ENCODE measurements at places on chromosomes 1 and 21.
A peak's percentile ranks its signal among the peaks of the same experiment; 100 is the strongest.

DNA sequence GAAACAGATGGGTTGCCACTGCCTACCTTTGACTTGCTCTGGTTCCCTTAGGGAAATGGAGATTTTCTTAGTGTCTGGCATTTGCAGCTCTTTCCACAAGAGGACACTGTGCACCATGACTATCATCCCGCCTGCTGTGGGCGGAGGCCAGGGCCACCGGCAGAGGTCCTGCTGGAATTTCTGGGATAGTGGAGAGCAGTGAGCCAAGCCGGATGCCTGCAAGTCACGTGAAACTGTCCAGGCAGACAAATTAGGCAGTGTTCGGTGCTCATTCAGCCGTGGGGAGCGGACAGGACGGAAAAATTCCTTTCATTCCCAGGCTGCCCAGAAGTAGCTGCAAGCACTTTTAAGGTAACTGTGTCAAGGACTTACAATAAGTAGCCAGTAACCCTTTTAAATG, 43.4 kb downstream of the IGSF5 start:
- DNase-seq, result peak; percentile 63

GRCh38 chr1:21616372-21616771, 52.8 kb downstream of the RAP1GAP start:
- no peak for DNase-seq

- no peak for DNase-seq
These were observed 78.0 kb downstream of the BCAR3 start for GRCh38 chr1:93603601-93604000.

DNA sequence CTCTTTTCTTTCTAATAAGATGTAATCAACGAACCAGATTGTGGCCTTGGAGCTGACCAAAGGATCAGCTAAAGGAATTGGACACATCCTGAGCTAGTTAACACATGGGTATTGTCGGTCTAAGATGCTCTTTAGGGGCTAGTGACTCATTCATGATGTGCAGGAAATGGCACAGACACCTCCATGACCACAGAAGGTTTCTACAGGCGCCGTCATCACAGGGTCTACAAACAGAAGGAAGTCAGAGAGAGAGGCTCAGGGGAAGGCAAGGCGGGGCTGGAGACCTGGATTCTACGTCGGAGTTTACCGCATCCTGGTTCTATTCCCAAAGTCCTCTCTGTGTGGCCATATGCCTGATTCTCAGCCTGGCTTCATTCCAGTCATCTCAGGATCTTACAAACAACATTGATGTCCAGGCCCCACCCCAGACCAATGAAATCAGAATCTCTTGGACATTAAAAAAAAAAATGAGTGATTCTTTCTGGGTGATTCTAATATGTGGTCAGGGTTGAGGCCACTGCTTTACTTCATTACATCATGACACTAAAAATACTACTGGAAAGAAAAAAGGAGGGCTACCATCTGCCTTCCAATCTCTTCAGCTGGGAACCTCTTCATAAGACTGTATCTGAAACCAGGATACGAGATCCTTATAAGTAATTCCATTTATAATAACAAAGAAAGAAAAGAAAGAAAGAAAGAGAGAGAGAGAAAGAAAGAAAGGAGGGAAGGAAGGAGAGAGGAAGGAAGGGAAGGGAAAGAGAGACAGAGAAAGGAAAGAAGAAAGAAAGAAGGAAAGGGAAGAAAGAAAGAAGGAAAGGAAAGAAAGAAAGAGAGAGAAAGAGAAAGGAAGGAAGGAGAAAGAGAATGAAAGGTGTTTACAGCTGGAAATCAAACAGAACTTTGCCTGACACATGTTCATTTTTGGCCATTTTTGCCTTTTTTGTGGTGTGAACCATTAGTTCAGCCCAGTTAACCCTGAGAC, 11.6 kb upstream of the KCNJ15 start:
- no peak for DNase-seq

DNA sequence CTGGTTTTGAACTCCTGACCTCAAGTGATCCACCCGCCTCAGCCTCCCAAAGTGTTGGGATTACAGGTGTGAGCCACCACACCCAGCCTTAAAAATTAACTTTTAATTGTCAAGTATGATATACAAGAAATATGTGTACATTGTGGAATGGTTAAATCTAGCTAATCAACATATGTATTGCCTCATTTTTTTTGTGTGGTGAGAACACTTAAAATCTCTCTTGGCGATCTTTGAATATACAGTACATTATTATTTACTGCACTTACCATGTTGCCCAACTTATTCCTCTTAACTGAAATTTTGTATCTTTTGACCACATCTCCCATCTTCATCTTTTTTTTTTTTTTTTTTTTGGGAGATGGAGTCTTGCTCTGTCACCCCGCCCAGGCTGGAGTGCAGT, 23.3 kb downstream of the THRAP3 start:
- DNase-seq, result no peak

GRCh38 chr1:164087906-164088453, 471.0 kb upstream of the PBX1 start:
- DNase-seq, result no peak

DNA sequence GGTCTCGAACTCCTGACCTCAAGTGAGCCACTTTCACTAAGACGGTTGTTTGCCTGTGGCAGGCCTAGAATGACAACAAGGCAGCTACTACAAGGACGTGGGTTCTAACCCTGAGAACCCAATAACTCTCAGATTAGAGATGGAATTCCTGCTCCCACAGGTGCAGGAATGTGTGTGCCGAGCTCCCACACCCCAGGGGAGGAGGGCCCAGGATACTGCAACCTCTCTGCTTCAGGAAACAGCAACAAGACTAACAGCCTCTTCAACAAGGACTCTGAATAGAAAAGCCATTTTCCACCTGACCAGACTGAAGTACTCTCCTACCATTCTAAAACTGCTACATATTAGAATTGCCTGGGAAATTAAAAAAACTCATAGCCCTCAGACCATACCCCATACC, 4.9 kb downstream of the LSM10 start:
- no peak for DNase-seq

DNA sequence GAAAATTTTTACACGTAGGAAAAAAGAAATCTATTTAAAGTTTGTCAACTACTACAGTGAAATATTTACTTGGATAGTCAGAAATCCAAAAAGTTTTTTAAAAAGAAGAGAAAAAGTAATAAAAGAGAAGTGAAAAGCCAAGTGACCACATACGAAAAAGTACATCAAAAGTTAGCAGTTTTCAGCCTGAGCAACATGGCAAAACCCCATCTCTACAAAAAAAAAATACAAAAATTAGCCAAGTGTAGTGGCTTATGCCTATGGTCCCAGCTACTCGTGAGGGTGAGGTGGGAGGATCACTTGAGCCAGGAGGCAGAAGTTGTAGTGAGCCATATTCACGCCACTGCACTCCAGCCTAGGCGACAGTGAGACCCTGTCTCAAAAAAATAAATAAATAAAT, 5.2 kb upstream of the MR1 start:
- no peak for DNase-seq

- no peak for DNase-seq
These were observed 31.6 kb downstream of the TGFB2 start for GRCh38 chr1:218376722-218377121.

- no peak for DNase-seq
These were observed 252.9 kb downstream of the KCNT2 start for GRCh38 chr1:196355206-196355786.

DNA sequence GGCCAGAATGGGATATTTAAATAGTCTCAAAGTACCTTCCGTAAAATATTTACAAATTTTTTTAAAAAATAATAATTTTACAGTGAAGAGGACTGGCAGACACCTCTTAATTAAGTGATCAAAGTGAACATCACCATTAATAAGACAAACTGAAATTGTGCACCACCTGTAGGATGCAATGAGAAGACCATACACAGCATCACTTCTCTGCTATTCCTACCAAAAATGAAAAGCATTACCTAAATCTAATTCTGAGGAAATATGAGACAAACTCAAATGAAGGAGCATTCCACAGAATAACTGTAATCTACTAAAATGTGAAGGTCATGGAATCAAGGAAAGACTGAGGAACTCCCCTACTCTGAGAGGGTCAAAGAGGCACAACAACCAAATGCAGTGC, 68.2 kb upstream of the PRDX6 start:
- DNase-seq, result no peak

DNA sequence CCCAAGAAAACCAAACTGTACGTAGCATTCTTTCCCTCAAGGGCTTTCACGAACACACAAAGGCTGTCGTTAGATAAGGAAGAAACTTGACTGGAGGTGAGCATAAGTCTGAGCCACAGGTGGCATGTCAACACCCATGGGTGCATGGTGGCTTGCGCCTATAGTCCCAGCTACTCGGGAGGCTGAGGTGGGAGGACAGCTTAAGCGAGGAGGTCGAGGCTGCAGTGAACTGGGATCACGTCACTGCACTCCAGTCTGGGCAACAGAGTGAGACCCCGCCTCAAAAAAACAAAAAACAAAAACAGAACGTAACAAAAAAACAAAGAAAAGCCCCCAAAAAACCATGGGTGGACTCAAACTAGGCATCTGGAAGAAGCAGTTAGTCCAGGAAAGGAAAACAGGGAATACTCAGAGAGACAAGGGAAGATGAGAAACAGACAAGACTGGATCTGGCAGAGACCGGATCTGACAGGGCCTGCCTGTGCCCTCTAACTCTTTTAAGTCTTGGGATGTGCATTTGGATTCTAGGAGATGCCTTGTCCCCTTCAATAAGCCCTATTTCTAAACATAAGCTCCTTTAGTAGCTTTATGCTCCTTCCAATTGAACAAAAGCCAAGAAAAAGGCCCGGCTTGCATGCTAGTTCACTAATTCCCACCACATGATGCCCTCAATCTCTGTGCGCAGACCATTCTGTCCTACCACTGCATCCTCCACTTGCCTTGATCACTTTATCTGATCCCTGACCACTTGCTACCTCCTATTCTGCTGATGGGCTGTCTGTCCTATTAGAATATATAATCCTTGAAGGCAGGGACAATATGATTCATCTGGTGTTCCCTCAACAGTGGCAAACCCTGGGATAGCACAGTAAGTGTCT, 73.8 kb downstream of the APP start:
- DNase-seq, result peak; percentile 49

DNA sequence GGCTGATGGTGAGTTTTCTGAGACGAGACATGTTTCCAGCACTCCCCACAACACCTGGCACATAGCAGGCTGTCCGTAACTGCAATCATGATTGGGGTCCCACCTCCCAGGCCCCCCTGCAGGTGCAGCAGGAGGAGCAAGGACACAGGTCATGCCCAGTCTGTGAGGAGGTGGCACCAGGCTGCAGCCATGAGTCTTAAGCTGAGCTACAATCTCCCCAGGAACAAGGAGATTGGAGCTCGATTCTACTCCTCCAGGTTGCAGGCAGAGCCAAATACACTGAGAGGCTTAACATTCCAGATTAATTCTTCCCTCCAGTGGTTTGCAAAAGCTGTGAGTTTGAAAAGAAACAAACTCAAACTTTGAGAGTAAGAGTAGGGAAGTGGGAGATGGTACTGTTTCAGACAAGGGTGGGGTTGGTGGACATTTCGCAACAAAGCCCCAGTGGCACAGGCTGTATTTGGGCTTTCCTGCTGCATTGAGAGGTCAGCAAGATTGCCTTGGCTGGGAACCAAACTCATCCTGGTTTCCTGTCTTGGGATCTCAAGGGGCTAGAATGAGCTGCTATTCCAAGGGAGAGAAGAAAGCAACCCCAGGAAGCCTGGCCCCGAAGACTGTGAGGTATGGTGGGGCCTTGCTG, 64.8 kb upstream of the GALNT2 start:
- DNase-seq, result no peak

DNA sequence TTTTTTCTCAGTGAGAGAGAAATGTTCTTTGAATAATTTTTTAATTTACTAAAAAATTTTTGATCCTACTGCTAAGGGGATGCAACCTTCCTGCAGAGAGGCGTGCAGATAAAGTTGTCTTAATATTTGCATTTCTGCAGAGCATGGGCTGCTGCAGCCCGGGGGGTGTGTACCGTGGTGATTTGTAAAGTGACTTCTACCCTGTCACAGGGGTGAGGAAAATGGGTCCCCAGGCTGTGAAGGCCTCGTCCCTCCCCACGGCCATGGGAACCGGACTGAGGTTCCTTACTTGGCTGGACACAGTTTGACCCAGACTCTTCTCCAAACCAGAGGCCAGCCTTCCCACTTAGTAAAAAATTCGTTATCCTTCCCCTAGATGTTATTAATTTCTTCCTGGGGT, 9.5 kb upstream of the C1orf174 start:
- DNase-seq, result no peak

DNA sequence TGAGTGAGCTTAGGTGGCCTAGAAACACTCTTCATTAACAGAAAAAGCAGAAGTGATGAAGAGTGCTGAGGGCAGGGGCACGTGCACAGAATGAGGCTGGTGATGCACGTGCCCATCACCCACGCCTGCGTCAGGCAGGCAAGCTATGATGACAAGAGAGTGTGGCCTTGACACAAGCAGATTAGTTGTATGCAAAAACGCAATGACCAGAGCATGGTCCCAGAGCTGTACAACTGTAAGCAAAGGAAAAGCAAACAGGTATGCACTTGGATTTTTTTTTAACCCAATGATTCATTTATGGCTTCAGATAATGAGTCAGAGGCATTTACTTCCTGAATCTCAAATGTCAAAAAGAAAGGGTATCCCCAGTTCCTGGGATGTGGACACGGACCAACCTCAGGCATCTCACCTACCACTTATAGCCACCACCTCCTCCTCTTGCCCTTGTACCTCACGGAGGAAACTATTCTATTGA, 9.1 kb upstream of the TMEM61 start:
- no peak for DNase-seq

GRCh38 chr1:235946571-235946981, 79.9 kb upstream of the LYST start:
- no peak for DNase-seq

- no peak for DNase-seq
These were observed 134.0 kb downstream of the TOMM20 start for GRCh38 chr1:234994436-234995295.

DNA sequence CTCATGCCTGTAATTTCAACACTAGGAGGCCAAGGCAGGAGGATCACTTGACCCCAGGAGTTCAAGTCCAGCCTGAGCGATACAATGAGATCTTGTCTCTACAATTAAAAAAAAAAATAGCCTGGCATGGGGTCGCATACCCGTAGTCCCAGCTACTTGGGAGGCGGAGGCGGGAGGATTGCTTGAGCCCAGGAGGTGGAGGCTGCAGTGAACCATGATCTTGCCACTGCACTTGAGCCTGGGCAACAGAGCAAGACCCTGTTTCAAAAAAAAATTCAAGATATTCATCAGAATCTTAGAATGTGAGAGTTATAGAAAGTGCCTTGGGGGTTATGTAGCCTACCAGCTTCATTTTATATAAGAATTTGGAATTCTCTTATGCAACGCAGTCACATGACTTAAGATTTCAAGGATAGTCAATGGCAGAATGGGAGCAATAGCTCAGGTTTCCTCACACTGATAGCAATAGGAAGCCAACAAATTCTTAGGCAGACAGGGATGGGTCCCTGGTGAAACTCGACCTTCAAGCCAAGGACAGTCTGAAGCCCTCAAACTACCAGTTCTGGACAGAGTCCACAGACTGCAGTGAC, 462.5 kb downstream of the SETD4 start:
- DNase-seq, result no peak

DNA sequence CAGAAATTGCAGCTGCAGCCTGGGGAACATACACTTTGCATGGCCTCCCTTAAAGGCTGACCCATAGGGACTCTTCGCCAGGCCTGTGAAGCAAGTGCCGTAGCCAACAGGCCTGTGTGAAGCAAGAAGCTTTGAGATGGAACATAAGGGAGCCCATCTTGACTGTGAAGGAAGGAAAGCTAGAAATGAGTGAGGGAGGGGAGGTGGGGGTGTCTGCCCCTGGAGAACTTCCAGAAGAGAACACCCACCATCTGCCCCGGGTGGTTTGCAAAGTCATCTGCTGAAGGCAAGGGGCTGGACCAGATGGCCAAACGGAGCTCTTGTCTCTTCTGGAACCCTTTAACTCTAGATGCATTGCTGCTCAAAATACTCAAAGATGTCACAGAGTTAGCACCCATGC, 103.3 kb upstream of the GRIK3 start:
- no peak for DNase-seq

- DNase-seq, result no peak
These were observed at the start of gene MYOG for GRCh38 chr1:203085528-203086406. Gene MYOG (minus strand): TSS chr1:203086012. CDS start chr1:203085961, 51 bp downstream.
